Activated CD8-positive, alpha-beta memory T cell treated with anti-CD3 and anti-CD28 coated beads for 36 hours (primary cell): ENCODE measurements at places on chromosomes 7 and 10. TPM values are rescaled to one million over a fixed set of nuclear protein-coding genes. Genes with fewer than 3 reads are reported as not detected.

The PNLIPRP3 gene
- not detected for total RNA-seq

The CHST3 gene
- total RNA-seq = 0.21 TPM

The LRRC61 gene
- 27.4 TPM for total RNA-seq

The CUL2 gene
- total RNA-seq = 54.7 TPM

The DNAH11 gene
- total RNA-seq = not detected

The HECTD2 gene
- 7.2 TPM for total RNA-seq

The RARRES2 gene
- not detected for total RNA-seq

The AKR1C8 gene
- total RNA-seq = not detected

The HYAL4 gene
- total RNA-seq = not detected

The EMX2 gene
- total RNA-seq = not detected

The ANKRD7 gene
- total RNA-seq = 0.90 TPM

The LIPK gene
- not detected for total RNA-seq

The CPXM2 gene
- total RNA-seq = not detected

The FMC1 gene
- total RNA-seq = 9.3 TPM

The TDRD1 gene
- total RNA-seq = 0.27 TPM

The GIMAP5 gene
- total RNA-seq = 60.1 TPM

The CLDN3 gene
- total RNA-seq = not detected

The TRPV6 gene
- total RNA-seq = not detected

The CACNB2 gene
- total RNA-seq = not detected

The ORC5 gene
- total RNA-seq = 31.7 TPM

The PRSS2 gene
- not detected for total RNA-seq

The IDI2 gene
- total RNA-seq = not detected

The SLC18A3 gene
- not detected for total RNA-seq

The SPDYE5 gene
- not detected for total RNA-seq

The CALML3 gene
- total RNA-seq = not detected

The ZNF777 gene
- 19.6 TPM for total RNA-seq

The CDC14C gene
- total RNA-seq = not detected

The C7orf57 gene
- total RNA-seq = 2.0 TPM

The HOXA5 gene
- not detected for total RNA-seq

The SPDYE9 gene
- not detected for total RNA-seq

The C7orf33 gene
- total RNA-seq = not detected

The ZNF117 gene
- 4.0 TPM for total RNA-seq

The CTAGE15 gene
- total RNA-seq = 0.42 TPM
